CD4-positive, alpha-beta T cell treated with Interleukin-2 at 100 ng/mL for 4 hours (primary cell): ENCODE measurements at places on chromosomes 1 and 21.

GRCh38 chr1:43049481-43049880 is 90.8 kb upstream of the SLC2A1 start:
- no peak for DNase-seq

GRCh38 chr1:118828038-118828437 is 160.1 kb downstream of the TBX15 start:
- no peak for DNase-seq

GRCh38 chr1:192631749-192632148 is 4.2 kb upstream of the RGS13 start:
- DNase-seq, result no peak

DNA sequence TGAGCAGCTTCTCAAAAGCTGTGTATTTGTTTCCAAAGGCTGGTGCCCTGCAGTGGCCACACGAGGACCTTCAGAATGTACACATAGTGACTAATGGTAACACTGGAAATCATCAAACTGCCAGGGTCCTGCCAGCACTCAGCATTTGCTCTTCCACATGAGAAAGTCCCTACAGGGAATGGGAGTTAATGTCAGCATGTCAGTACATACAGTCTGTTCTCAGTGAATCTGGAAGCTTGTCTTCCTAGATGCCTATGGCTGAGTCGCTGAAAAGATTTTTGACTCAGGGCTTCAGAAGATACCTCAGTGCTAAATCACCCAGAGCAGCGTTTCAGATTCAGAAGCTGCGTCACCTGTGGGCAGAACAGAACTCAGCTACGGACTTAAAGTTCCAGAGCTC is 108.2 kb downstream of the CDC7 start:
- DNase-seq, result no peak

DNA sequence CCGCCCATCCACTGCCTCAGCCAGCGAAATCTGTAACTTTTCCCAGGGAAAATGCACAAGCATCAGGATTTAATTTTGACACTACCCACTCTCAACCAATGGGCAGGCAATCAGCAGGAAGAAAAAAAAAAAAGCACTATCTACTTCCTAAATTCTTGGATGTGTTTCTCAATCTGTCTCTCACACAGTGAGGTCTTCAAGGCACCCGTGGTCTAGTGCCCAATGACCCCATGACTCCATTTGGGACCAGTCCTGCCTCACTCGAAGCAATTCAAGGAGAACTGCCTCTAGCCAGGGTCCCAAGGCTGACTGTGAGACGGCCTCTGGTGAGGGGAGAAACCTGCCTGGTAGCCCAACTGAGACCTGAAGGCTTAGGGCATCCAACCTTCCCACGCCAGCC is 35.9 kb downstream of the CSF1 start:
- no peak for DNase-seq

GRCh38 chr21:41364308-41364707 is 2.5 kb downstream of the MX2 start:
- no peak for DNase-seq

- DNase-seq, result no peak
These were observed 2.0 kb downstream of the KIAA0319L start for GRCh38 chr1:35555212-35555584.

GRCh38 chr1:244011786-244012185 is 39.3 kb upstream of the ZBTB18 start:
- DNase-seq, result no peak

DNA sequence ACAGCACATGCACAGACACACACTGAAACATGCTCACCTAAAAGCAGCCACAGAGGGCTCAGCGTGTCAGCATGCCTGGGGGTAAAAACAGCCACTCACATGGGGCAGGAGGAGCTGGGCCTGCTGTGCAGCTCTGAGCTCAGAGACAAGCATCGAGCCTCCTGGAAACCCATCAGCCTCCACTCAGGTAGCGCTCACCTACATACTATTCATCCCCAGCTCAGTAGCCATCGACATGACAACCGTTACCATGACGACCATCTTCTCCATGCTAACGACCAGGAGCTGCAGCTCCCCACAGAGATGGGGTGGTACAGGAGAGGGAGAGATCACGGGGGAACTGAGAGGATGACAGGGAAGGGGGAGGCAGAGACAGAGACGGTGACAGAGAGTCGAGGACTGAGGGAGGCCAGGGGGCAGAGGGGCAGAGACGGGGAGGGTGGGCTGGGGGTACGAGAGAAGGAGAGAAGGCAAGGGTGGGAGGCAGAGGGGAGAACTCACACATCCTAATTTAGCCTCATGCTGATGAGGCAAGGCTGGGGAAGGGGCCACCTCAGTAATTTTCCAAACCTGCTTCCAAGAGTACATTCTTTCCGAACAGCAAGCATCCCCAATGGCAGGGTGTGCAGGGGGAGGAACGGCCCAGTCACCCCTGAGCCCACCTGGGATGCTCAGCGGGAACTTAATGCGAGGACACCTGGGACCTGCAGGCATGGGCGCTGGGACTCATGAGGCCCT is 28.4 kb downstream of the SDC3 start:
- no peak for DNase-seq
